G401 (cell line): ENCODE measurements at places on chromosomes 3 and 15. TPM values are rescaled to one million over a fixed set of nuclear protein-coding genes. Genes with fewer than 3 reads are reported as not detected.

CPLX3 gene
- total RNA-seq = not detected in 2 replicates

SLC28A2 gene
- total RNA-seq = not detected in 2 replicates

GOLGA8J gene
- total RNA-seq = not detected in 2 replicates

MYL3 gene
- 5.8 and 7.4 TPM in 2 replicates for total RNA-seq

IQCH gene
- total RNA-seq = 6.8 and 10.1 TPM in 2 replicates

TGFBR2 gene
- 0.81 TPM in 1 of 2 replicates, not detected in the other for total RNA-seq

SLC22A14 gene
- not detected in 2 replicates for total RNA-seq

LMAN1L gene
- not detected in 2 replicates for total RNA-seq

CPN2 gene
- total RNA-seq = not detected in 2 replicates

TCTA gene
- 23.7 and 25.7 TPM in 2 replicates for total RNA-seq
